Astrocyte (in vitro differentiated cells and primary cell): ENCODE measurements at places on chromosomes 12 and 14.

DNA sequence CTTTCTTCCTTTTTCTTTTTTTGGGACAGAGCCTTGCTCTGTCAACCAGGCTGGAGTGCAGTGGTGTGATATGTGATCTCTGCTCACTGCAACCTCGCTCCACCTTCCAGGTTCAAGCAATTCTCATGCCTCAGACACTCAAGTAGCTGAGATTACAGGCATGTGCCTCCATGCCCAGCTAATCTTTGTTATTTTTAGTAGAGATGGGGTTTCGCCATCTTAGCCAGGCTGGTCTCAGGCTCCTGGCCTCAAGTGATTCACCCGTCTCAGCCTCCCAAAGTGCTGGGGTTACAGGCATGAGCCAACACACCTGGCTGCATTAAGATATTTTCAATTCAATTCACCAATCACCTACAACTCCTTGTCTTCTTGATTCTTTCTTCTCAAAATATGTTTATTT lies 1046.5 kb downstream of the GALC start:
- DNase-seq: no peak

GRCh38 chr12:83954071-83954789 lies 958.4 kb downstream of the SLC6A15 start:
- DNase-seq: no peak

DNA sequence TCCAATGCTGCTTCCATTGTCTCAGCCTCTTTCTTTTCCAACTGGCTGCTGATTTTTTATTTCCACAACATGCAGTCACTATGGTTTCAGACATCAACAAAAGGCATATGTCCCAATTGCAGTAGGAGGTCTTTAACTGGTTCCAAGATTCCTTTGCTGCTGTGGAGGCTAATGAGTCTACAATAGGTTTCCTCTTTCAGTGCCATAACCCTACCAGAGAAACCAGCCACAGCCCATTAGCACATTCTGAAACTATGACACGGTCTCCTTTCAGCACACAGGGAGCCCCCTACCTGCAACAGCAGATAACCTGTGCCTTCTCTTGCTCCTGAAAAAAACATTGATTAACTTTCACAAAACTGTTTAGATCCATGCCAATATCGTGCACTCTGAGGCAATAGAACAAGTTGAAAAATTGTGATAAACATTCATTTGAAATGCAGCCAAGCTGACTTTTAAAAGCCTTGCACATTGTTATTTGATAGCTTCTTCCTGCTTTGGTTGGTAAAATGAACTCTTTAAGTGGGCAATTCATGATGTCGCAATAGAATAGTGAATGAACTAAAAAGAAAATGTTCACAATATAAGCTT lies 32.4 kb downstream of the PLEKHG7 start:
- peak; percentile 95 for DNase-seq

DNA sequence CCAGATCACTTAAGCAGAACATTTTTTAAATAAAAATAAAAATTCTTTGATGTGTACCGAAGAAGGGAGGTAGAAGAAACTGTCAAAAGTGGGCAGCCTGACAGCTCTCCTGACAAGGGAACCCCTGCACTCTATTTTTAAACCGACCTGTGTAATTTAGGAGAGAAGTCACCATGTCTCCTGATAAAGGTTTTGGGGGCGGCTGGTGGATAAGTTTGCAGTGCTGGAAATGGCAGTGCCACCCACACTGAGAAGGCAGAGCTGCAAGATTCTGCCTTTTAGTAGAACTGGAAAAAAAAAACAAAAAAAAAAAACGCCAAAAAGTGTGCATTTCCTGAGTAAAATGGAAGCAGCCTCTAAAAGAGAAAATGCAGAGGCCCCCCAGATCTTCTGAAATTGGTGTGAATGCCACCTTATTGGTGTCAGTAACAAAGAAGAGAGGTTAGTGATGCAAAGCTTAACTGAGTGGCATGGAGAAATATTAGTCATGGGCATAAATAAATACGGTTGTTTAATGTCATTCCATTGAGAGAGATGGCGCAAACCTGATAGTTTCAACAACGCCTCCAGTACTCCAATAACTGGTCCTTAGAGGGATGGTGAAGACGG lies 24.7 kb downstream of the DUSP6 start:
- no peak for DNase-seq

DNA sequence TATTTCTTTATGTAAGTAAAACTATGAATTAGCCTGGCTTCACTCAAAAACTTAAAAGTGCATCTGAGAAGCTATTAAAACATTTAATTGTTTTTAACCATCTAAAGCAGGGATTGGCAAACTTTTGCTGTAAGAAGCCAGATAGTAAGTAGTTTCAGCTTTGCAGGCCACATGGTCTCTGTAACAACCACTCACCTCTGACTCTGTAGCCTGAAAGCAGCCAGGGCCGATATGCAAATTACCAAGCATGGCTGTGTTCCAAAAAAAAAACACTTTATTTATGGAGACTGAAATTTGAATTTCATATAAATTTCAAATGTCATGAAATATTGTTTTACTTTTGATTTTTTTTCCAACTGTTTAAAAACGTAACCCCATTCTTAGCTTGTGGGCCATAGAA lies 95.3 kb downstream of the CIT start:
- DNase-seq: no peak
